ENCODE measurements at places on chromosomes 6 and 20. TPM values are rescaled to one million over a fixed set of nuclear protein-coding genes. Genes with fewer than 3 reads are reported as not detected.

Gene DDX39B
- polyA plus RNA-seq, result 573 TPM

Gene ANKRD66
- polyA plus RNA-seq, result not detected

Gene VWA7
- 13.9 TPM for polyA plus RNA-seq

Gene NRSN1
- polyA plus RNA-seq, result 0.34 TPM

- no peak for DNase-seq
Observed at GRCh38 chr6:69631552-69632346, 165.1 kb downstream of the LMBRD1 start.

- DNase-seq, result no peak
Observed at GRCh38 chr6:130466748-130467061, 100.9 kb downstream of the TMEM200A start.

- no peak for DNase-seq
Observed at GRCh38 chr20:32326504-32326845, 31.7 kb upstream of the ASXL1 start.
